Fibroblast of lung (primary cell): ENCODE measurements at places on chromosomes 3 and 15. TPM values are rescaled to one million over a fixed set of nuclear protein-coding genes. Genes with fewer than 3 reads are reported as not detected.

The KLF15 gene
- total RNA-seq = 4.1 and 6.4 TPM in 2 replicates

GRCh38 chr3:36846406-36846805 is 82.1 kb upstream of the DCLK3 start:
- no peak for DNase-seq

The SCAANT1 gene
- total RNA-seq = 1.7 TPM in 1 of 2 replicates, not detected in the other

GRCh38 chr15:61459785-61460707 is 230.9 kb upstream of the RORA start:
- DNase-seq = peak; percentile 33

DNA sequence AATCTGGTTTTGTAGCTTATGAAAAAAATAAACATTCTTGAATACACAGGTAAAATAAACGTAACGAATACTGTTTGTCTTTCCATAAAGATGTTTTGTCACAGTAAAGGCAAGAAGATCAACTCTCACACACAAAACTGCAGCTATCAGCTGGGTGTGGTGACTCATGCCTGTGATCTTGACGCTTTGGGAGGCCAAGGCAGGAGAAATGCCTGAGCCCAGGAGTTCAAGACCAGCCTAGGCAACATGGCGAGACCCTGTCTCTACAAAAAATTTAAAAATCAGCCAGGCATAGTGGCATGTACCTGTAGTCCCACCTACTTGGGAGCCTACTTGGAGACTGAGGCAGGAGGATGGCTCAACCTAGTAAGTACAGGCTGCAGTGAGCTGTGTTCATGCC is 39.6 kb downstream of the CBLB start:
- DNase-seq = no peak
